ENCODE measurements at places on chromosomes 5 and 9.

DNA sequence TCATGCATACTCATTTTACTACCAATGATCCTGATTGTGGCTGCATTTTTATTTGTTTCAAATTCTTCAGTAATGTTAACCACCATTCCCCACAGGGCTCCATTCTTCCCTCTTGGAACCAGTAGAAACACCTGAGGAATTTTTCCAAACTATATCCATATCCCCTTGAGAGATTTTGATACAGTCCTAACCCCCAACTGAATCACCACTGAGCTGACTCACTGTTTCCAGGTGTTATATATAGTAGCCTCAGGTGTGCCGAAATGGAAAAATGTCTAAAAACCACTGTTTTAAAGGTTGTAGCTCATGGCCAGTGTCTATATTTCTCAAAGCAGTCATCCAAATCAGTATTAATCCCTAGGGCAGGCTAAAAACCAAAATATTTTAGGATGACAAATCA is 85.2 kb downstream of the MRPS27 start:
- DNase-seq = no peak

GRCh38 chr5:218457-219291 is 554 bp downstream of the SDHA start:
- no peak for DNase-seq

DNA sequence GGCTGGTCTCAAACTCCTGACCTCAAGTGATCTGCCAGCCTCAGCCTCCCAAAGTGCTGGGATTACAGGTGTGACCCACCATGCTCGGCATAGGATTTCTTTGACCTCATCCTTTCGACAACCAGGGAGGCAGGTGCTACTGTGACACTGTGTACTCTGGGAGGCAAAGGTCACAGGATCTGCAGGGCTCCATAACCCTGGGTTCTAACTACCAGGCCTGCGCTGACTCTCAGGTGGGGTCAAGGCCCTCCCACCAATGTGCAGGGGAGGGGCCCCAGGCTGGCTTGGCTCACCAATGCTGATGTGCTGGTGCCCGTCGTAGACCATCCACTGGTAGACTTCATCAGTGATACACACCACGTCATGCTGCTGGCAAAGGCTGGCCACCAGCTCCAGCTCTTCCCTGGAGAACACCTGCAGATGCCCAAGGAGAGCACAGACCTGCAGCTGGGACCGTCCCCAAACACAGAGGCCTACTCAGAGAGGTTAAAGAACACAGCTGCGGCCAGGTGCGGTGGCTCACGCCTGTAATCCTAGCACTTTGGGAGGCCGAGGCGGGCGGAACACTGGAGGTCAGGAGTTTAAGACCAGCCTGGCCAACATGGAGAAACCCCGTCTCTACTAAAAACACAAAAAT is 7.0 kb upstream of the SPOUT1 start:
- DNase-seq = no peak

DNA sequence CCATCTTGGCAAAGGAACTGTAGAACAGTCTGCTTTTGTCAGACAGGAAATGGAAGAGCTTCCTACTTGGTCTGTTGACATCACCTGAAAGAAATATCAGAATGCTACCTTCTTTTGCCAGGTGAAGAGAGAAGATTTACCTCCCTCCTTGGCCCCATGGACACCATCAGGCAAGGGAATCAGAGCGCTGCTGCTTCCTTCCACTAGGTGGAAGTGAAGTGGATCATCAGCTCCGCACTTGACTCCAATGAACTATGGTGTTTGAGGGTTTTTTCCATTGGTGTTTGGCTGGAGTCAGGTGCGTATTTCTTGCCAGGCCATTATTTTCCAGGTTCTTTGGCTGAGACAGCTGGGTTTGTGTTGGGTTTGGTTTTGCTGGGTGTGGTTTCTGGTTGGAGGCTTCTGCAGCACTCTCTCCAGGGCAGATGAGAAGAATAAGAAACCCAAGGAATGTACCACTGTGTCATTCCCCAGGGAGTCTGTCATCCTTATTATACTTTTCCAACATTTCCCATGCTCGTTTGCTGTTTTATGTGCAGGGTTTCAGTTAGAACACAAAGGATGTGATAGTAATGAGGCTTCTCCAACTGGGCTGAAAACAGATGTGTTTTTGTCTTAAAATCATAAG is 12.4 kb downstream of the SPATA31E1 start:
- no peak for DNase-seq

- no peak for DNase-seq
Observed at GRCh38 chr9:101440714-101441230, 5.2 kb upstream of the ALDOB start.

- no peak for DNase-seq
Observed at GRCh38 chr9:101176384-101176783, 147.9 kb downstream of the PLPPR1 start.

- peak; percentile 1 for DNase-seq
Observed at GRCh38 chr5:62720031-62720441, 141.4 kb downstream of the LRRC70 start.

DNA sequence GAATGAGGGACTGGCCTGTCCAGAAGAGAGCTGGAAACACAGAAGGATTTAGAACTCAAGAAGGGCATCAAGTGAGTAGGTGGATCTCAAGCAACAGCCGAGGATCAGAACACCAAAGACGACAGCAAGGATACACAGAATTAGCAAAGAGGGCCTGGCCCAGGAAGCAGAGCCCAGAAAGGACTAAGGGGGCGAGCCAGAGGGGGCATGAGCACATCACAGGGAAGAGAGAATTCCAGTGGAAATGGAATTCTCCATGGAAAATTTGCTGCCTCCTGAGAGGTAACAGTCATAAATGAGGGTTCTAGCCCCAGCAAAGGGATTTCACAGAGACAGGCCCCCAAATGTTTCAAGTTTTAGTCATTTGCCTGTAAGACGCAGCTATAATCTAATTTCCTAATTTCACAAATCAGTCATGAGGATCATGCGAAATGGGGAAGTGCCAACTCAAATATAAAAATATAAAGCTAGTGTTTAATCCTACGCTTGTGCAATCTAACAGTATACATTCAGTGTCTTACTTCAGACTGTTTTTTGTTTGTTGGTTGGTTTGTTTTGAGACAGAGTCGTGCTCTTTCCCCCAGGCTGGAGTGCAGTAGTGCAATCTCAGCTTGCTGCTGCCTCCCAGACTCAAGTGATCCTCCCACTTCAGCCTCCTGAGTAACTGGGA is 46.7 kb downstream of the FNBP1 start:
- DNase-seq = no peak

Data from NCI-H1436 (cell line).